GM18507 (cell line): ENCODE measurements at places on chromosomes 11 and 22.

DNA sequence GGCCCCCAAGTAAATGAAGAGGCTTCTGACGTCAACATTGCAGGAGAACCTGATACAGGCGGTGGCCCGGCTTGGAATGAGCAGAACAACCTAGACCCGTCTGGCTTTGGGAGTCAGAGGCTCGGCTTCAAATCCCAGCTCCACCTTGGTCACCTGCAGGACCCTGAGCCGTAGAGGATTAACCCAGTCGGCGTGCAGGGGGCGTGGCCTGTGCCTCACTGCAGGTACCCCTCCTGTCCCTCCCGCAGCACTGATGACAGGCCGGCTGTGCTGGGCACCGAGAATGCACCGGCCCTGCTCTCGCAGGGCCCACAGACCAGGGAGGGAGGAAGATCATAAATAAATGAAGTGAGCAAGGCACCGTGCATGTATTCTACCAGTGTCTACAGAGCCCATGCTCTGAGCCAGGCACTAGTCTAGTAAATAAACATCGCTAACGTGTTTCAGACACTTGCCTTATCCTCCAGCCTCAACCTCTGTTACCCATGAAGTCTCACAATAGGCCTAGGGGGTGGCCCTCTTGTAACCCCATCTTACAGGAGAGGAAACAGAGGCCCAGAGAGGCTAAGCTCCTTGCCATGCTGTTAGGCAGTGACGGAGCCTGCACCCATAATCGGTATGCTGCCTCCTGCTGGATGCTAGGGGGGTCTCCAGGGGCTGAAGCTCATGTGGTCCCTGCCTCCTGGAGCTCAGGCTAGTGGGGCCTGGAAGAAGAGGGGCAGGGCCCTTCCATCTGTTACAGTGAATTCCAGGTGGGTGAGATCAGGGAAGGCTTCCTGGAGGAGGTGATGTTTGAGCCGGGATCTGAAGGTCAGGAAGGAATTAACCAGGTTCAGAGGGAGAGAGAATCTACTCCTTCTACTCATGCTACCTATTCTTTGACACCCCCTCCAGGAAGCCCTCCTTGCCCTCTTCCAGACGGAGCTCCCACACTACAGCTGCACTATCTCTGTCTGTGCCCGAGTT lies 53.4 kb downstream of the RTL6 start:
- DNase-seq: no peak

DNA sequence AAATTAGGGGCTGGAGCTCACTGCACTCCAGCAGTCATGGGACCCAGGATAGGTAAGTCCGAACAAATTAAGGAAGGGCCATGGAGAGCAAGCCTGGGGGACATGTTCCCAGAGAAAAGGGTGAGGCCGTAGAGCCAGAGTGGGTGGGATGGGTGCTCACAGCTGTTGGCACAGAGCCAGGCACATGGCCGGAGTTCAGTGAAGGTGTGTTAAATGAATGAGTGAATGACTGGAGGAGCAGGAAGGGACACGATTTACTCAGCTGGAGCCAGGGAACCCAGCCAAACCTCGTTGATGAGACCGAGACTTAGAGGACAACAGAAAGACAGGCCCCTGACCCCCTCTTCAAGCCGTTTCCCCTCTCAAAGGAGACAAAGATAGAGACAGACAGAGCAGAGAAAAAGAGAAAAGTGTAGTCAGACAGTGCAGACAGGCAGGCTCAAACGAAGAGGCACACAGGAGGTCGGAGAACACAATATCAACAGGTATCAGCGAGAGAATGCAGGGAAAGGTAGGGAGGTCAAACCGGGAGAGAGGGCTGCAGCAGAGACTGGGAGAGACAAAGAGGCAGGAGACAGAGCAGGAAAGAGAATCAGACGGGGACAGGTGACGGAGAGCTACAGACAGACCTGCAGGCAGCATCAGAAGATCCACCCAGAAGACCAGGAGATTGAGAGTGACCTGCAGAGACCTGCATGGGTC lies 590 bp downstream of the SLCO2B1 start:
- no peak for DNase-seq

- DNase-seq: no peak
These were observed 61.1 kb downstream of the ARHGAP42 start for GRCh38 chr11:100748153-100748552.

GRCh38 chr11:19735157-19735908 lies 22.7 kb downstream of the NAV2 start:
- DNase-seq: no peak

- no peak for DNase-seq
These were observed 46.9 kb downstream of the PAX6 start for GRCh38 chr11:31764261-31764660.

GRCh38 chr22:28443526-28443876 lies 236.1 kb downstream of the TTC28 start:
- DNase-seq: no peak
